ENCODE measurements at places on chromosomes 12 and 14. TPM values are rescaled to one million over a fixed set of nuclear protein-coding genes. Genes with fewer than 3 reads are reported as not detected.
A peak's percentile ranks its signal among the peaks of the same experiment; 100 is the strongest.

DNA sequence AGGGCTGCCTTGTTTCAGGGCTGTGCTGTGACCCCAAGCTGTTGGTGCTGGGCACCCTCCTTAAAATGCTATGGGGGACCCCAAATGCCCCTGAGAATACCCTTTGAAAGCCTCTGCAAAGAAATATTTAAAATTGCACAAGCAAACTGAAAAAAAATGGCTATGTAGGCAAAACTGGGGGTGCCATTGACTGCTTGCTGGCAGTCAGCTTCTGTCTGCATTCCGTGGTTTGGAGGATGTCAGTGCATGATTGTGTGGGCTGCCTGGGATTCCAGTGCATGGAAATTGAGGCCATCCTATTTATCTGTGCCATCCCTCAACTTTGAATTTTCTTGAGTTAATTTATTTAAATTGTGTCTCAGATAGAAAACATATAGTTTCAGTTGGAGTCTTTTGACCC, 113.7 kb upstream of the RTL1 start:
- no peak for DNase-seq

DNA sequence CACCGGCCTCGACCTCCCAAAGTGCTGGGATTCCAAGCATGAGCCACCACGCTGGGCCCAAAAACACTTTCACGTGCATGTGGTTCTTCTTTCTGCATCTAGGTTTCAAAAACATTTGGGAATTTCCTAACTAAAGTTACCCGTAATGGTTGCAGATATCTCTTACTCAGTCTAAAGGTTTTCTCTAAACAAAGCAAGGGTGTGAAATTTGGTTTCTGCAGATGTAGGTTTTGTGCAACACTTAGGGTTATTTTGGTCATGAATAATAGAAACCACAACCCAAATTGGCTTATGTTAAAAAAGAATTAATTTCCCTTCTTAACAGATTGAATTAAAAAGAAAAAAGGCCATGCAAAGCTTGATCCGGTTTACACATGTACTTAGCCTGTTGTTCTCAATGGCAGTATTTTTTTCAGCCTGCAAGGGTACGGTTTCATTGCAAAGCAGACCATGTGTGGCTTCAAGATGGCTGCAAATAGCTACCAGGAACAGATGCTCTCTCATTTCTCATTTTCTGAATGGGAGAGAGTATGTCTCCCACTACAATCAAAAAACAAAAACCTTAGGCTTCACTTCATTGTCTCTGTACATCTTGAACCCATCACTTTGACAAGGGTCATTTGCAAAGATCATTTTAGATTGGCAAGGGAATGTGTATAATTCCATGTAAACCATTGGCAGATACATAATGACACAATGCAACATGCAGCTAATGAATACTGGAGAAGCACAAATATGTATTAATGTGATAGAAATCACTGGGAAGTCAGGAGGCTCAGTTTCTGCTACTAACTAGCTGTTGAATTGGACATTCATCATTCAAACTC, 491.2 kb upstream of the FLRT2 start:
- DNase-seq = no peak

PLEK2 gene
- polyA plus RNA-seq = 1.6 TPM

DNA sequence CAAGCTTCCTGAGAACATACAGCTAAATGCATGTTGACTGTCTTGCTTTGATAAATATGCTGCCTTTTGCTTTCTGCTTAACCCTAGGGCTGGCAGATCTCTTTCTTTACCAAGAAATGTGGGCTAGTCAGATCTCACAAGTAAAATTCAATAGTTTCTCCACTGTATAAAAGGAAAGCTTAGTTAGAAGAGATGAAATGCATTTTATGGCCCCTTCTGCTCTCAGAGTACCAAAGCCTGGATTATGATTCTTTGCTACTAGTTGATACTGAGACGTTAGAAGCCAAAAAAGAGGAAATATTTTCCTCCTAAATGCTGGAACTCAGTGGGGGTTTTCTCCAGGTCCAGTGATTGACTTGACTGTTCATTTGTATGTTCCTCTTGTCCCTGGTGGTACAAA, 552.7 kb downstream of the SNAPC1 start:
- DNase-seq = no peak

GAS2L3 gene
- polyA plus RNA-seq = 18.0 TPM

ZFC3H1 gene
- polyA plus RNA-seq = 80.0 TPM

- no peak for DNase-seq
Measured at GRCh38 chr14:36467332-36467731, 52.7 kb downstream of the NKX2-1 start.

CALM1 gene
- polyA plus RNA-seq = 335 TPM

DNA sequence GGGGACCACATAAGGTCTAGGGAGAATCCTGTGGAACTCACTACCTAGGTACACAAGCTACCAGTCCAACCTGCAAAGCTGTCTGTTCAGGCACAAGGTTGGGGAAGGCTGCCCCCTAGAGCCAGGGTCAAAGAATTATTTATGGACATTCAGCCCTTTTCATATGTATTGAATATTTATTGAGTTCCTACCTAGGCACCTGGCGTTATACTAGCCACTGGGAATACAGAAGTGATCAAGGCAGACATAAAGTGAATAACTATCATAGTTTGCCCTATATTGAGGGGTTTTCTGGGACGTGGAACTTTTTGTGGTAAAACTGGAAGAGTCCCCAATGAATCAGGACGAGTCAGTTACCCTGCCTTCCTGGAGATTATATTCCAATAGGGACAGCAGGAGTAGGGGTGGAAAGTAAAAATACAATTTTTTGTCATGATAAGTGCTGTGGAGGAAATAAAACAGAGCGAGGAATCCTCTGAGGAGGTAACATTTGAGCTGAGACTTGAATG, 5.8 kb upstream of the SLC48A1 start:
- no peak for DNase-seq

STYK1 gene
- 0.10 TPM for polyA plus RNA-seq

DNA sequence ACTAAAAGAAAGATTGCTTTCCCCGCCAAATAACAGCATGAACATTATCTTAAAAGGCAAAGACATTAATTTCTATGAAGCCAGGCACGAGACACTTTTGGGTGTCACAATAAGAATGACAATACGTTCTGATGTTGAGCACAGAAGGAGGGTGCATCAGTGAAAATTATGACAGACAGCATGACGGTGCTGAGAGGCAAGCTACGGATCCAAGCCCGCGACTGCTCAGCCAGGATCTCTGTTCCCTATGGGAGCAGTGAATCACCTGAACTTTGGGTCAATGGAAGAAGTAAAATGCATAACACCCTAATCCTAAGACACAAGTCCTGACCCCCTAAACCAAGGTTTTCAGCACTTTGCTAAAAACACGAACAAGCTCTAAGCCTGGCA, 51.7 kb downstream of the SLC25A47 start:
- DNase-seq = no peak

DNA sequence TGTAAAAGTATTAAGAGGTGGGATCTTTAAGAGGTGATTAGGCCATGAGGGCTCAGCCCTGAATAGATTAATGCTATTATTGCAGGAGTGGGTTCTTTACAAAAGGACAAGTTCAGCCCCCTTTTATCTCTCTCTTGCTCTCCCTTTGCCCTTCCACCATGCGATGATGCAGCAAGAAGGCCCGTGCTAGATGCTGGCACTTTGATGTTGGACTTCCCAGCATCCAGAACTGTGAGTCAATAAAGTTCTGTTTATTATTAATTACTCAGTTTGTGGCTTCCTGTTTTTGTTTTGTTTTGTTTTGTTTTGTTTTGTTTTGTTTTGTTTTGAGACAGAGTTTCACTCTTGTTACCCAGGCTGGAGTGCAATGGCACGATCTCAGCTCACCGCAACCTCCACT, 10.1 kb downstream of the RNASE1 start:
- DNase-seq = no peak

FOXG1 gene
- polyA plus RNA-seq = not detected

DNA sequence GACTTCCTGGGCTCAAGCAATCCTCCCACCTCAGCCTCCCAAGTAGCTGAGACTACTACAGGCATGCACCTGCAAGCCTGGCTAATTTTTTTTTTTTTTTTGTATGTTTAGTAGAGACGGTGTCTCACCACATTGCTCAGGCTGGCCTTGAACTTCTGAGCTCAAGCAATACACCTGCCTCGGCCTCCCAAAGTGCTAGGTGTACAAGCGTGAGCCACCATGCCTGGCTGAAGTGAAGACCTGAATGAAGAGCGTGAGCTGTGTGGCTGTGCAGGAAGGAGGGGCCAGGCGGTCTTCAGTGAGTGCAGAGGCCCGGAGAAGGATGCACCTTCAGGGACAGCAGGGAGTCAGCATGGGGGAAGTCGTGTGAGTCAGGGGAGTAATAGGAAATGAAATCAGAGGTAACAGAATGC, 14.9 kb upstream of the NFKBIA start:
- no peak for DNase-seq

DNA sequence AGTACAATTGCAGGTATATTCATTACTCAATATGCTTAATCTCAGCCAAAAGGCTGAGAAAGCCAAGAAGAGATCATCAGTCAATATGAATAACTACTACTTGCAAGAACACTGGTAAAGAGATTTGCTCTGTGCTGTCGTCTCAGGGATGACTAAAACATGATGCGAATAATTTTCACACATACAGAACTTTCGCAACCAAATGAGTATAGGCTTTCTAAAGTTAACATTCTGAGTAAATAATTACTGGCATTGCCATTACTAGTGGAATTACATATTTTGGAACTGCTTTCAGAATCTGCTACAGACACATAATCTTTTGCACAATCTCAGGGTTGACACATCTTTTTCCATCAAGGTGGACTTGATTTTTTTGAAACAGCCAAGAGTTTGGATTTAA, 24.7 kb downstream of the NCKAP1L start:
- no peak for DNase-seq

PIK3C2G gene
- 4.9 TPM for polyA plus RNA-seq

CCDC91 gene
- polyA plus RNA-seq = 22.0 TPM

DNA sequence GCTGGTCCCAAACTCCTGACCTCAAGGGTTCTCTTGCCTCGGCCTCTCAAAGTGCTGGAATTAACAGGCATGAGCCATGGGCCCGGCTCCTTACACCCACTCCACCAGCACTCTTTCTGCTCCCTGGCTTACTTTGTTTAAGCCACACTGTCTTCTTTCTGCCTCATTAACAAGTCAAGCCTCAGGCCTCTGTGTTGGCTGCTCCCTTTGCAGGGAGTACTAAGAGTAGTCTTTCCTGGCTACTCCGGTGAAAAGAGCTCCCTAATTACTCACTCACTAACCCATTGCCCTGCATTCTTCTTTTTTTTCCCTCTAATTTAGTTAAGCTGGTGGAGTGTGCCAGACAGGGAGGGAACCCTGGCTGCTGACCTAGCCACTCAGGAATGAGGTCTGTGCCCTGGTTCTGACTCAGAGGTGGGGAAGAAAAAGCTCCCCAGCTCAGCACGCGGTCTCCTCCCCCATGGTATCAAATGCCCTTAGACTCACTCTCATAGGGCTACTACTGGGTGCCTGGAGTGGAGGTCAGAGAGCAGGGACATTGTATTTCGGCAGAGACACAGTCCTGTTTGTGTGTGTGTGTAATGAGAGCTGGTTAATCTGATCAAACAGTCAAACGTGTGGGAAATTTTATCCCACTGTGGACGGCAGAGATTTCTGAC, 19.8 kb downstream of the GALNT6 start:
- peak; percentile 63 for DNase-seq

SMCO2 gene
- polyA plus RNA-seq = 0.45 TPM

AKAP6 gene
- 1.9 TPM for polyA plus RNA-seq

GRCh38 chr12:129909051-129910020, 5.5 kb upstream of the TMEM132D start:
- no peak for DNase-seq

KRT7 gene
- 2.4 TPM for polyA plus RNA-seq

DNA sequence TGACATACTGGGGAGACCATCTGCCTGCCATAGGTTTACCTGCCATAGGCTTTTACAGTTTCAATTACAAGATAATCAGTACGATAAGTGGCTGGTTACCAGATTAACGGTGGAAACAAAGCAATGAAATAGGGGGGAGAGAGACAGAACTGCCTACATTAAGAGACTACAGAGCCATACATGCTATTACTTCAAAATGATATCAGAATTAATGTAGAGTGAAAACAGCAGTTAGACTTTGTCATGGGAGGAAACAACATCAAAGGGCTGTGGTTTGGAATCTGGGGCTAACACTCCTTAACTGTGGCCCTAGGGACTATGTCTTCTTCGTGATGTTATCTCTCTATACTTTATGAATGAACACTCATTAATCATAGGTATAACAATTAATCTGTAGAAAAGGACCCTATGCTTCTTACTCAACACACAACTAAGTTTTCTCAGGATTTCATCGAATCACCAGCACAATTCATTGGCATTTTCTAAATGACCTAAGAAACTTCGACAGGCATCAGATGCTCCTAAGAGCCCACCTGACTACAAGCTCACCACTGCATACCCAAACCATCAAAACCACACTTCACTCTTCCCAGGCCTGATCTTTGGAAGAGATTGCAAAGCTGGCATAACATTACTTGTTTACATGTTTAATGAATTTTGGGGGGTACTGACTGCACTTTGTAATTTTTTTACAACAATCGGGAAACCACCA, 475.6 kb upstream of the SOX5 start:
- no peak for DNase-seq

All from left renal pelvis (tissue), 4 donors.